Type B pancreatic cell (in vitro differentiated cells): ENCODE measurements at places on chromosomes 11 and 22. TPM values are rescaled to one million over a fixed set of nuclear protein-coding genes. Genes with fewer than 3 reads are reported as not detected.

- H3K36me3 ChIP-seq, result peaks cover 18% of the 10 kb centered on the region
- no peak for DNase-seq
- H3K4me3 ChIP-seq, result peak overlapping the region; percentile 95
- peaks cover 42% of the 10 kb centered on the region for H3K4me1 ChIP-seq
- H3K27me3 ChIP-seq, result no peaks in the 10 kb centered on the region
Measured at GRCh38 chr11:57320719-57321387, 3.9 kb downstream of the TNKS1BP1 start.

DNA sequence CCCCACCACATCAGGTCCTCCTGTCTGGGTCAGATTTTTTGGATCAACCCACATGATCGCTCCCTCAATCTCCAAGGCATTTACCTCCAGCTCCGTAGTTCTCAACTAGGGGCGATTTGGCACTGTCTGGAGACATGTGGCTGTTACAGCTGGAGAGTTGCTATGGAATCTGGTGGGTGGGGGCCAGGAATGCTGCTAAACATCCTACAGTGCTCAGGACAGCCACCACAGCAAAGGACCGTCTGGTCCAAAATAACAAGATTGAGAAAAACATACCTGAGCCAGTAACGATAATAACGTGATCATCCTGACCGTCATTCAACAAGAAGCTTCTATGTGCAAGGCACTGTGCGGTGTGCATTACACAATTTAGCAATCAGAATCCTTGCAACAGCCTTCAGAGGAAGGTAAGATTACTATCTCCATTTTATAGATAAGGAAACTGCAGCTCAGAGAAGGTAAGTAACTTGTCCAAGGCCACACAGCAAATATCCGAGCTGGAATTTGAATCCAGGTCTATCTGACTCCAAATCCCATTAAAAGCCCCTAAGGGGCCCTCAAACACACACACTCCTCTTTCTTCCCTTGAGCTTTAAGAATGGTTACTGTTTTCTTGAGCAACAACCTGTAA, 14.3 kb upstream of the CRY2 start:
- peaks cover 23% of the 10 kb centered on the region for H3K27me3 ChIP-seq
- no peak overlapping the region for H3K4me3 ChIP-seq
- H3K4me1 ChIP-seq, result no peaks in the 10 kb centered on the region
- H3K27ac ChIP-seq, result peak overlapping the region; percentile 51
- no peaks in the 10 kb centered on the region for H3K36me3 ChIP-seq

DNA sequence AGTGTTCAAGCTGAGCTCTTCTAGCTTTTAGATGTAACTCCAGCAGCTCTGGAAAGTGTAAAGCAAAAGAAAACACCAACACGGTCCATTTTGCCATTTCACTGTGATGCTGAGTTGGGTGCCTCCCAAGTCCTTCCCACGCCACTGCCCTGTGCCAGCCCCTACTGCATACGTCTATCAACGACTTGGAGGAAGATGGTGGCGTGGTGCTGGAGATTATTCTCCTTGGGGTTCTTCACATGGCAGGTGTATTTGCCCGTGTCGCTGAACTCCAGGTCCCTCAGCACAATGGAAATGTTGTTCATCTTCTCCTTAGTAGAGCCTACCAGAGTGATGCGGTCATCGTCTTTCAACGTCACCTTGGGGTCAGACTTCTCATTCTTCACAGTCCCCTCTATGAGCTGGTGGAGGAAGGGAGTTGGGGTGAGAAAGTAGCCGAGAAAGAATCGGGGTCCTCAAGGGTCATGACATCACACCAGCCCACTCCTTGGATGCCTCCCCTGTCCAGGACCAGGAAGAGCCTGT, 8.9 kb downstream of the SCN4B start:
- peaks cover 84% of the 10 kb centered on the region for H3K27me3 ChIP-seq
- no peaks in the 10 kb centered on the region for H3K36me3 ChIP-seq
- no peak overlapping the region for H3K4me3 ChIP-seq
- peaks cover 7% of the 10 kb centered on the region for H3K4me1 ChIP-seq

DNA sequence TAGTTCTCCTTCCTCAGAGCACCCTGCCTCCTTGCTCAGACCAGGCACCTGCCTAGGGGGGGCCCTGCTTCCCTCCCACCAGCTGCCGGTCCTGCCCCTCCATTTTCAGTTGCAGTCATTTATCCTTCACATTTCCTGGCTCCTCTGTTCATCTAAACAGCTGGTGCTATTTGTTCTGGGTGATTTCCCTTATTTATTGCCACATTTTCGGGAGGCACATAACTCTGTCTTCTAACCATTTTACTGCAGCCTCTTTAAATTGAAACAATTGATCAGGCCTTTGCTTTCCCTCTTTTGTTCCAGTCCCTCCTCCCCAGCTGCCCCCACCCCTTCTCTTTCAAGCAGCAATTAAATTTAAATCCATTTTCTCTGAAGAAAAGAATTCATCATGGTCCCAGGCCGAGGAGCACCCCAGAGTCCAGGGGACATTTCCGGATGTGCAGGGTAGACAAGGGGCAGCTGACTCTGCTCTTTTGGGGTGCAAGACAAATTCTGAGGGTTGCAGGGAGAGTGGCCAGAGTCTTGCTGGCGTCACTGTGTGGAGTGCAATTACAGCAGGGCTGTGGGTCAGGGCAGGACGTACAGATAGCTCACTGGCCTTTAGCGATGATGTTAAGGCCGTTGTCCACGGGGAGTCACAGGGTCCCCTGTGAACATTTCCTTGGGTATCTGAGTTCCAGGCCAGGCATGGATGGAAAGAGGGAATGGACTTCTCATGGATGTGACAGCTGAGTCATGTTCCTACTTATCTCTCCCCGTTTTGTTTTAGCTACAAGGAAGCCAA, 476.4 kb downstream of the TBC1D22A start:
- H3K4me1 ChIP-seq, result no peaks in the 10 kb centered on the region
- DNase-seq, result no peak
- H3K27ac ChIP-seq, result no peak overlapping the region
- H3K4me3 ChIP-seq, result no peak overlapping the region

- H3K36me3 ChIP-seq, result peaks cover 7% of the 10 kb centered on the region
- H3K27me3 ChIP-seq, result peaks cover 5% of the 10 kb centered on the region
- H3K27ac ChIP-seq, result peak overlapping the region; percentile 74
- peak overlapping the region; percentile 72 for H3K4me3 ChIP-seq
Measured at GRCh38 chr11:63764679-63765647, 3.6 kb downstream of the ZFTA start.

- H3K27me3 ChIP-seq, result no peaks in the 10 kb centered on the region
- DNase-seq, result no peak
- no peak overlapping the region for H3K4me3 ChIP-seq
- no peaks in the 10 kb centered on the region for H3K36me3 ChIP-seq
Measured at GRCh38 chr22:16819249-16819648, 6.0 kb downstream of the XKR3 start.

- peak overlapping the region; percentile 51 for H3K27ac ChIP-seq
- H3K27me3 ChIP-seq, result peaks cover 9% of the 10 kb centered on the region
- H3K36me3 ChIP-seq, result peaks cover 6% of the 10 kb centered on the region
- DNase-seq, result no peak
Measured at GRCh38 chr11:1139441-1140083, 18.2 kb upstream of the MUC5AC start.

- H3K36me3 ChIP-seq, result peaks cover 8% of the 10 kb centered on the region
- H3K4me1 ChIP-seq, result peaks cover 12% of the 10 kb centered on the region
- DNase-seq, result no peak
- H3K27ac ChIP-seq, result no peak overlapping the region
- H3K4me3 ChIP-seq, result no peak overlapping the region
Measured at GRCh38 chr11:27296497-27296896, 66.5 kb downstream of the CCDC34 start.

GRCh38 chr11:30317030-30317429, 5.9 kb upstream of the ARL14EP start:
- no peak for DNase-seq
- no peaks in the 10 kb centered on the region for H3K36me3 ChIP-seq
- H3K27me3 ChIP-seq, result peaks cover 17% of the 10 kb centered on the region
- no peak overlapping the region for H3K27ac ChIP-seq
- no peak overlapping the region for H3K4me3 ChIP-seq

GRCh38 chr11:12540913-12541582, 133.2 kb upstream of the TEAD1 start:
- H3K27ac ChIP-seq, result no peak overlapping the region
- H3K4me3 ChIP-seq, result no peak overlapping the region
- peak; percentile 43 for DNase-seq
- peaks cover 3% of the 10 kb centered on the region for H3K27me3 ChIP-seq
- H3K4me1 ChIP-seq, result peaks cover 7% of the 10 kb centered on the region

GRCh38 chr11:104776501-104777170, 121.6 kb downstream of the CASP12 start:
- H3K36me3 ChIP-seq, result peaks cover 9% of the 10 kb centered on the region
- no peaks in the 10 kb centered on the region for H3K27me3 ChIP-seq
- H3K27ac ChIP-seq, result peak overlapping the region; percentile 97

GRCh38 chr11:3133261-3134217, 31.6 kb downstream of the OSBPL5 start:
- DNase-seq, result no peak
- H3K27ac ChIP-seq, result no peak overlapping the region
- H3K27me3 ChIP-seq, result no peaks in the 10 kb centered on the region
- H3K36me3 ChIP-seq, result no peaks in the 10 kb centered on the region

DNA sequence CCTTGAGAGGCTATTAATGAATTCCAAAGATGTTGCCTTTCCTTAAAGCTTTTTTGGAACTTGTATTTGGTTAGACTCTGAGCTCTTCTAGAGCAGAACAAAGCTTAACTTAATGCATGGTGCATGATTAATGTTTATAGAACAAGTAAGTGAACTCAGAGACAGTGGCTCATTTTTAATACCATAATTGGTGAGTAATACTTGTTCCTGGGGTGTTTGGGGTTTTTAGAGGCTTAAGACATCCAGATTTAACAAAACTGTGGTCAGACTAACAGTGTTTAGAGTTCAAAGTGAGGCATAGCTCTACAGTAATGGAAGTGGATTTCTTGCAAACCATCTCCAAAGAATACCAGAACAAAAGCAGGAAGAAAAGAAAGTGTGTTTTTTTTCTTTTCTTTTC, 73.7 kb upstream of the CTSC start:
- DNase-seq, result no peak
- peaks cover 20% of the 10 kb centered on the region for H3K4me1 ChIP-seq
- no peak overlapping the region for H3K4me3 ChIP-seq
- H3K27me3 ChIP-seq, result no peaks in the 10 kb centered on the region

- DNase-seq, result no peak
- no peaks in the 10 kb centered on the region for H3K27me3 ChIP-seq
- H3K4me1 ChIP-seq, result peaks cover 7% of the 10 kb centered on the region
- H3K4me3 ChIP-seq, result no peak overlapping the region
- peak overlapping the region; percentile 89 for H3K27ac ChIP-seq
Measured at GRCh38 chr11:110022548-110022947, 70.6 kb upstream of the ZC3H12C start.

DNA sequence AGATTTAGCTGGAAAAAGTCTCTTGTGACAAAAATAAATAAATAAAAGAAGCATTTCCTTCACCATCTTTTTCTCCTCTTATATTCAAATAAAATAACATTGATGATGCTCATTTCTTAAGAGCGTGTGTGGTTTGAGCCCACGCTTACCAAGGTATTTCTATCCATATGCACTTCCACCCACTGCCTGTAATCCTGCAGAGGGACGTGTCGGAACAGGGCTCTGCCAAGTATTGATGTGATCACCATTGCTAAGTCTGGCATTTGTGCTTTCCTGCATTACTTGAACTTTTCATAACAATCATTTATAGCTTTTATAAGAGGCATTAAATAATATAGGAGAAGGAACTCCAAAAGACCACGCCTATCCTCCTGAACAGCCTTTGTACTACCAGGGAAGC, 107.6 kb downstream of the SHANK2 start:
- H3K27ac ChIP-seq, result no peak overlapping the region
- no peaks in the 10 kb centered on the region for H3K27me3 ChIP-seq
- H3K4me1 ChIP-seq, result peaks cover 12% of the 10 kb centered on the region
- H3K4me3 ChIP-seq, result no peak overlapping the region
- peaks cover 3% of the 10 kb centered on the region for H3K36me3 ChIP-seq

- no peaks in the 10 kb centered on the region for H3K36me3 ChIP-seq
- no peak for DNase-seq
- peak overlapping the region; percentile 46 for H3K27ac ChIP-seq
Measured at GRCh38 chr11:78050964-78051831, 12.5 kb upstream of the THRSP start.

GRCh38 chr11:73521621-73522020, 76.3 kb downstream of the FAM168A start:
- H3K27ac ChIP-seq, result peak overlapping the region; percentile 6
- peaks cover 27% of the 10 kb centered on the region for H3K4me1 ChIP-seq
- peaks cover 8% of the 10 kb centered on the region for H3K36me3 ChIP-seq
- H3K27me3 ChIP-seq, result no peaks in the 10 kb centered on the region

- no peak for DNase-seq
- no peaks in the 10 kb centered on the region for H3K4me1 ChIP-seq
- H3K27ac ChIP-seq, result no peak overlapping the region
- no peaks in the 10 kb centered on the region for H3K36me3 ChIP-seq
- no peak overlapping the region for H3K4me3 ChIP-seq
- H3K27me3 ChIP-seq, result peaks cover 41% of the 10 kb centered on the region
Measured at GRCh38 chr22:25816522-25817059, 74.6 kb downstream of the MYO18B start.

DNA sequence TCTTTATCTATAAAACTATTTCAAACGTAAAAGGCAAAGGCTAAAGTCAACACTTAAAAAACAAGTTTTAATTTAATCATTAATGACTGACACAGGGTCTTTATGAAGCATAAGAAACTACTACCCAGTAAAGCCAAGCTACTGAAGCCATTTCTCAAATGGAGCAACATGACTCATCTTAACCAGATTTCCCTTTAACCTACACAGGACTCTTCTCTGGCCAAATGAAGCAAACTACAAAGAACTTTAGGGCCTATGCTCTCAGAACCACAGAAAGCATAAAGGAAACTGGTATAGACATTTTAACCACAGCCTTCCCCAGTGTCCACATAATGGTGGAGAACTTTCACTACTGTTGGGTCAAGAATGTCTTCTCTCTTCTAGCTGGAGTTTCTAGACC, 34.7 kb downstream of the ALG9 start:
- H3K4me3 ChIP-seq, result no peak overlapping the region
- H3K27me3 ChIP-seq, result no peaks in the 10 kb centered on the region
- no peak for DNase-seq
- no peak overlapping the region for H3K27ac ChIP-seq
- peaks cover 25% of the 10 kb centered on the region for H3K36me3 ChIP-seq
- H3K4me1 ChIP-seq, result peaks cover 18% of the 10 kb centered on the region

GRCh38 chr11:70323806-70324205, 53.3 kb downstream of the PPFIA1 start:
- H3K36me3 ChIP-seq, result peaks cover 30% of the 10 kb centered on the region
- H3K27me3 ChIP-seq, result no peaks in the 10 kb centered on the region
- no peak for DNase-seq
- H3K4me1 ChIP-seq, result peaks cover 17% of the 10 kb centered on the region
- peak overlapping the region; percentile 24 for H3K27ac ChIP-seq

The KCNQ1 gene
- 3.7 and 4.8 TPM in 2 replicates for total RNA-seq

The POLR2L gene
- 106 and 134 TPM in 2 replicates for total RNA-seq

The SHANK2 gene
- total RNA-seq, result 25.9 and 49.4 TPM in 2 replicates

The CACNA1I gene
- 0.60 and 1.1 TPM in 2 replicates for total RNA-seq

The GRAP2 gene
- total RNA-seq, result 0.24 and 0.43 TPM in 2 replicates

The INPP5J gene
- total RNA-seq, result 8.7 and 9.3 TPM in 2 replicates

The JAML gene
- total RNA-seq, result 0.19 and 0.57 TPM in 2 replicates

The OLFML1 gene
- total RNA-seq, result 0.83 and 11.8 TPM in 2 replicates

The LDHA gene
- 147 and 173 TPM in 2 replicates for total RNA-seq

The APOL4 gene
- total RNA-seq, result 0.67 and 1.4 TPM in 2 replicates
